ENCODE measurements at places on chromosomes 6 and 20. TPM values are rescaled to one million over a fixed set of nuclear protein-coding genes. Genes with fewer than 3 reads are reported as not detected.

CDC5L gene
- 16.8 TPM for total RNA-seq

MYB gene
- total RNA-seq, result 2.5 TPM

ACTL10 gene
- total RNA-seq, result 1.4 TPM

SPTLC3 gene
- 2.1 TPM for total RNA-seq

MAS1 gene
- not detected for total RNA-seq

DNMT3B gene
- total RNA-seq, result 2.3 TPM

PLEKHG1 gene
- total RNA-seq, result 2.7 TPM

MCUR1 gene
- total RNA-seq, result 11.4 TPM
